Adipocyte (in vitro differentiated cells): ENCODE measurements at places on chromosomes 12 and 14.

GRCh38 chr14:66572826-66573225 is 64.9 kb downstream of the GPHN start:
- DNase-seq = no peak

- peak; percentile 60 for DNase-seq
Measured at GRCh38 chr12:53844994-53845844, 93.4 kb upstream of the HOXC13 start.

- no peak for DNase-seq
Measured at GRCh38 chr12:28938581-28939235, 210.4 kb upstream of the FAR2 start.

- DNase-seq = no peak
Measured at GRCh38 chr14:97129639-97130038, 332.5 kb downstream of the VRK1 start.

- DNase-seq = no peak
Measured at GRCh38 chr12:110335481-110336045, 54.5 kb downstream of the ATP2A2 start.

GRCh38 chr12:87051621-87052020 is 795.4 kb upstream of the MGAT4C start:
- DNase-seq = no peak

GRCh38 chr14:100409003-100409360 is 85.8 kb downstream of the SLC25A47 start:
- DNase-seq = no peak

- DNase-seq = peak; percentile 8
Measured at GRCh38 chr14:99838639-99839134, 45.5 kb downstream of the EML1 start.

- DNase-seq = peak; percentile 88
Measured at GRCh38 chr14:68978172-68978911, 760 bp downstream of the ACTN1 start.

GRCh38 chr12:5003025-5003666 is 40.5 kb upstream of the KCNA5 start:
- peak; percentile 87 for DNase-seq

DNA sequence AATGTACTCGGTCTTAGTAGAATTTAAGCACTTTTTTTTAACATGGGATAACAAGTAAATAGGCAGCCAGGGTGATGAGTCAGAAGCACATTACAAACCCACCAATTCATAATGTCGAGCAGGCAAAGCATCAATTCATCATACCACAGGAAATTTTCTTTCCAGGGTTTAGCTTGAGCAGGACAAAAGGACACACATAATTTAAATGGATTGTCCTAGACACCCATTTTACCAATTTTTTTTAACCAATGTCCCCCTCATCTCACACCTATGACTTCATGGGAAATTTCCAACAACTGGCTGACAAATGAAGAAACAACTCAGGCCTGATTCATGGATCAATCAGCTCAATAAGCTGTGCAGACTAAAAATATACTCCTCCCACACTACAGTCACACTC is 58.8 kb upstream of the FOXG1 start:
- peak; percentile 57 for DNase-seq
